Mesenchymal stem cell (in vitro differentiated cells and primary cell): ENCODE measurements at places on chromosomes 7 and 10.

DNA sequence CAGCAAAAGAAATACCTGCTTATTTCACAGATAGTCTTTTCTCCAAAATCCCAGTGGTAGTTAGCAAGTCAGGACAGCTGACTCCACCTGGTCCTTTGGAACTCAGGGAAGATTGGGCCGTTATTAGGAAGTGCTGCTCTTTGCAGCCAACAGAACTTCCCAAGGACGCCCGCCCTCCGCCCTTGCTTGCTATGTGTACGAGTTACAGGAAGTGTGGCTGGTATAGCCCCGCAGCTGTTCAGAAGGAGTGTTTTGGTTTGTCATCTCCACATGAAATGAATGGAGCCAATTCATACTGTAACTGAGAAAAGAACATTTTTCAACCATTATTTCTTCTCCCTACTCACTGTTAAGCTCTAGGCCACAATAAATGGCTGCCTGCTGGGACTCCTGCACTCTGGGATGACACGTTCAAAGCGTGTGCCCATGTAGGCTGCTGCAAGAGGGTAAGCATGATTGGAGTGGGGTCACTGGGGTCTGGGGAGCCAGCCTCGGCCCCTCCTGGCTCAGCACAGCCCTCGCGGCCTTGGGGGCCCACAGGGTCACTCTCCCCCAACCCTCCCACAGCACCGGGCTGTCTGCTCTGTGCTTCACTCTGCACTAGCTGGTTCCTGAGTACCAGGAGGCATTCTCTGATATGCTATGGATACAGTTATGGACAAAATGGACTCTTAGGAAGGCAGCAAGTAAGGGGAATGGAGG lies 244.0 kb downstream of the EBF3 start:
- DNase-seq, result no peak

DNA sequence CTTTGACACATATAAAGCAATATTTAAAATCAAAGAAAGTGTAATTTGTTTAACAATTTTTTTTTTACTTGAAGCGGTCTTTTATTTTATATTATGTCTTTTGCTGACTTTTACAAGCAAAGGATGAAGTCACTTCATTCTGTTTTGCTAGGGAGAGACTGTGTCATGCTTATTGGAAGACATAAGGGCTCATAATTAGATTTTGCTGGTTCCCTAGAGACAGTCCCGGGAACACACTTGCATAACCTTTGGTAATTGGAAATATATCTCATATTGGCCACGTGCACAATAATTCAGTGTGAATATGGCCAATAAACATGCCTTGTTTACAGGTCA lies 448 bp upstream of the NET1 start:
- no peak for DNase-seq

DNA sequence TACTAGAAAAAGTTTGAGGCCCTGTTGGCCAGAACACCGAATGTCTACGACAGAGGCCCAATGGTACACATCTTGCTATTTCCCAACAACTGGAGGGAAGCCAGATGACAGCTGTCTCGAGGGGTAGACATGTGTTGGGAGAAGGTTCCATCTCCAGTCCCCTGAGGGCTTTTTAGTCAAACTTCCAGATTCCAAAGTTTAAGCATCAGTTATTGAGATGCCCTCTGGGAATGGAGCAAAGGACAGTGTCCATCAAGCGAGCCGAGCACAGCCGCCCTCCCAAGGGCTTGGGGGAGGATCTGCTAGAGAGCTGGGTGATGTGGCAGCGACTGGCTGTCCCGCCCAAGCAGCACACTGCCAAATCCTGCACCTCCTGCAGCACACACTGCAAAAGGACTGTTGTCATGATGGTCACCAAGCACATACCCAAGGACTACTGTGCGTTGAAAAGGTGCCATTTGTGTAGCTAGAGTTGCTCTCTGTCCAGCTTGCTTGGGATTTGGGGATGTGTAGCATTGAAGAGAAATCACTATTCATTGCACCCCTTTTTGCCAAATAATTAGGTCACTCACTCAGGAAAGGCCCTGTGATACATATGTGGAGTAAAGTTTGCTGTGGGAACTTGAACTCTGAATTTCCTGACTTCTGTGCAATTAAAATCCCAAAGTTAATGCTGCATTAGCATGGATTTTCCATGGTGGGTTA lies 164.6 kb downstream of the TRIL start:
- no peak for DNase-seq

DNA sequence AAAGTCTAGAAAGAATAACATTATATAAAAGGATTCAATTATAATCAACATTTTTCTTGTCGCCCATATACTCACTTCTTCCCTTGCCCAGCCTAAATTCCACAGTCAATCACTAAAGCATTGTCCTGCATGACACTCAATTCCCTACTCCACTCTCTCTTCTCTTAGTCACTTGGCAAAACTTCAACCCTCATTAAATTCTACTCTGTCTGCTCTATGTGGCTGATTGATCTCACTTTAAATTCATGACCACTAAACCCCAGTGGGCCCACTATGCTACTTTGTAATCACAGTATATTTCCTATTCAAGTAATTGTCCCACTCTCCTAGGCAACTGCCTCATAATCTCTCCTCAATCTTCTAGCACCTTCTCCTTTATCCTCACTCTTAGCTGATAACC lies 54.1 kb downstream of the MTERF1 start:
- no peak for DNase-seq
